Activated CD4-positive, alpha-beta T cell treated with anti-CD3 and anti-CD28 coated beads, Interleukin-2, Interleukin-6, amounts not matched to agents 100 ng/mL and 50 ng/mL, durations not matched to agents 16 hours and 8 hours (primary cell): ENCODE measurements at places on chromosomes 1 and 21.

DNA sequence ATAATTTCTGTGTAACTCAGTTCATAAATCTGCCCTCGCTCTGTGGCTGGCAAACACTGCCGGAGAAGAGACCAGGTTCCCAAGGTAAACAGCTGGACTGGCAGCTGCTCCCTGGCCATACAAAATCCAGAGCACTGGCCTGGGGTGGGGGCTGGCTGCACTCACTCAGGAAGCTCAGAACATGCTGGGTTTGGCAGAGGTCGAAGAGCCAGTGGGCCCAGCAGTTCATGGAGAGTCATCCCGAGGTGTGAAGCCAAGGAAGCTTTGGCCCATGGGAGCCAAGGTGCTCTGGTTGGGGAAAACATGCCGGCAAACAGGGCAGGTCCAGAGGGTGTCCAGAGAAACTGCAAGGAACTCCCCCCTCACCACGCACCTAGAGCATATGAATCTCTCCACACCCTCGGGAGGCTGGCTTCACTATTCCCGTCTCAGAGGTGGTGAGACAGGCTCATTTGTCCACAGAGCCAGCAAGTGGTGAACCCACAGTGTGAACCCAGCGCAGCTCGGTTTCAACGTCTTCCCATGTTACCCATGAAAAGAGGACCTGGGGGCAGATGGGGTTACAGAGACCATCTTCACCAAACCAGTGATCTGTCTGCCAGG lies 102.4 kb downstream of the DMRTB1 start:
- no peak for DNase-seq

DNA sequence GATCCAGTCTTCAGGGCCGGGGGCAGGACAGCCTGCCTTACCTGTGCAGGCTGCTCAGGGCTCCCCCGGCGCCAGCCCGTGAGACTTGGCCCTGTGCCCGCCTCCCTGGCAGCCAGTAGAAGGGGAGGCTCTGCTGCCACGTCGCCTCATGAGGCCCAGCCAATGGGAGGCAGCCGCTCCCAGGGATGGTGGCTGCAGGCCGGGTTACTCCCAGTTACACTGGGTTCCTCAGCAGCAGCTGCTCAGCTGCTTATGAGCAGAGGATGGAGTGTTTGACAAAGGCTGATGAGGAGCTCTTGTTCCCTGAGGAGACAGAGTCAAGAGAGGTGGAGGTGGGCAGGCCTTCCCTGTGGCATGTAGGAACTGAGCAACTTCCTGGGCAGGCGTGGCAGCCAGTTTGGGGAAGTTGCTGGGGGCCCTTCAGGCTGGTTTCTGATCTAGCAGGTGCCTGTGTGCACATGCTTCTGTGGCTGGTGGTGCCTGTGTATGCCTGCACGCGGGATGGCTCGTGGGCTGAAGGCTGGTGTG lies 5.5 kb downstream of the MFSD2A start:
- peak; percentile 52 for DNase-seq

DNA sequence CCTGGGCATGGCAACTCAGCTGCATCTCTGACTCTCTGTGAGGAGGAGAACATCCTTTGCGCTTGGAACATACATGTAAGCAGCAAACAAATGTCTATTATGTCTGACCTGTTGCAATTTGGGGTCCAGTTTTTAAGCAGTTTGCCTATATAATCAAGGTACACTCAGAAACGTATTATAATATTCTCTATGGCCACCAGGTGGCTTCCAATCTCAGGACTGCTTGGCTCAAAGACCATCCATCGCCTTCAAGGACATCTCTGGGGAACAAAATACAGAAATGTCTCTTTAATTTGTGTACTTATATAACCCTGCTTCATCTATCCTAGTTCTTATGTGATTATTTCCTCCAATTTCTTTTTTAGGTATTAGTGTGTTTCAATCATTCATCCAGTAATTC lies 227.2 kb downstream of the OLFM3 start:
- peak; percentile 11 for DNase-seq

- no peak for DNase-seq
Observed at GRCh38 chr1:67629370-67630075, 55.5 kb upstream of the GADD45A start.

- DNase-seq, result no peak
Observed at GRCh38 chr1:10901091-10901890, 104.8 kb upstream of the CASZ1 start.

DNA sequence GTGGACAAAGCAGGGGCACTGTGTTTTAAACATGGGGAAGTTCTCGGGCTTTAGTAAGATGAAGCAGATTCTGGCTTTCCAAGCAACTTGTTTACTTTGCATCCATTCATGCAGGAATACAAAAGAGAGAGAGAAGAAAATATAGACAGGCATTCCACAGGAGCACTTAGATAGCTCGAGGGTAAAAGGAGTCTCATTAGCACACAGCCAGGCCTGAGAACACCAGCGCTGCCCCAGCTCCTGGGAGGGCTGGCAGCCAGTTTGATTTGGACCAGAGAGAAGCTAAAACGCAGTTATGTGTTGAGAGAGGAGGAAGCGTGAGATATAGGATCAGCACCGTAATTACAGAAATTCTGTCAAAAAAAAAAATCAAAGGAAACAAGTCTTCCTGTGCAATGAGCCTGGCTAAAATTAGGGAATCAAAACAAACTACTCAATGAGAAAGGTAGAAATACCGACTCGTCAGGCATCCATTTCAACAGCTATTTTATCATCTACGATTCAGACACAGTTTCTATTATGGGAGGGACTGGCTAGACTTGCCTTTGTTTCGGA lies 68.2 kb downstream of the CLSTN1 start:
- no peak for DNase-seq

DNA sequence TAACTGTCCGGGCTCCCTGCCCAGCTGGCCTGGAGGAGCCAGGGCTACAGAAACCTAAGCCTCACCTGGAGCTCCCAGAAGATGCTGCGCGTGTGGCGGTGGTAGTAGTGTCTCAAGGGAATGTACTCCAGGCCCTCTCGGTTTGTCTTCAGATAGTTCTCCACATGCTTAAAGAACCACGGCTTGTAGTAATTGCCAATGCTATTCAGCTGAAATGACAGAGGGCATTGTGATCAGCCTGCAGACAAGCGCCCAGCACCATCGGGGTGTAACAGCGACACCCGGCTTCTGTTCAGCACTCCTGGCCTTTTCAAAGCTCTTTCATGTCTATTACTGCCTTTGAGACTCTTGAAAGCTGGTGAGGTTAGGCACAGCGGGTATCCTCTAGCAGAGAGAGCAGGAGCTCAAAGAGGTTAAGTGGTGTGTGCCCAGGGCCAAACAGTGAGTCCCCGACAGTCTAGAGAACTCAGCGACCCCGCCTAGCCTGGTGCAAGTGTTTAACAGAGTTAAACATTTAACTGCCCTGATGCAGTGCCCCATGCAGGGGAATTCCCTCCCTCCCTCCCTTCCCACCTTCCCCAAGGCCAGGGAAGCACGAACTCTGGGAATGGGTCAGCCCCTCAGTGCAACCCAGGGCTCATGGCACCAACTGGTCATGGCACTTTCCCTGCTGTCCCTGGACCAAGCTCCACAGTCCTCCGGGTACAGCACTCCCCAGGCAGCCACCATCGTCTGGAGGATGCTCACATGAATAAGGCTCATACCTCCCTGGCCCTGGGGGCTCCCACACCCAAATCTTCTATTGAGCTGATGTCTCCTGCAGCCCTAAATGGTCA lies 21.5 kb downstream of the DHCR24 start:
- DNase-seq, result no peak

- DNase-seq, result no peak
Observed at GRCh38 chr1:150187560-150187931, 37.8 kb downstream of the PLEKHO1 start.

DNA sequence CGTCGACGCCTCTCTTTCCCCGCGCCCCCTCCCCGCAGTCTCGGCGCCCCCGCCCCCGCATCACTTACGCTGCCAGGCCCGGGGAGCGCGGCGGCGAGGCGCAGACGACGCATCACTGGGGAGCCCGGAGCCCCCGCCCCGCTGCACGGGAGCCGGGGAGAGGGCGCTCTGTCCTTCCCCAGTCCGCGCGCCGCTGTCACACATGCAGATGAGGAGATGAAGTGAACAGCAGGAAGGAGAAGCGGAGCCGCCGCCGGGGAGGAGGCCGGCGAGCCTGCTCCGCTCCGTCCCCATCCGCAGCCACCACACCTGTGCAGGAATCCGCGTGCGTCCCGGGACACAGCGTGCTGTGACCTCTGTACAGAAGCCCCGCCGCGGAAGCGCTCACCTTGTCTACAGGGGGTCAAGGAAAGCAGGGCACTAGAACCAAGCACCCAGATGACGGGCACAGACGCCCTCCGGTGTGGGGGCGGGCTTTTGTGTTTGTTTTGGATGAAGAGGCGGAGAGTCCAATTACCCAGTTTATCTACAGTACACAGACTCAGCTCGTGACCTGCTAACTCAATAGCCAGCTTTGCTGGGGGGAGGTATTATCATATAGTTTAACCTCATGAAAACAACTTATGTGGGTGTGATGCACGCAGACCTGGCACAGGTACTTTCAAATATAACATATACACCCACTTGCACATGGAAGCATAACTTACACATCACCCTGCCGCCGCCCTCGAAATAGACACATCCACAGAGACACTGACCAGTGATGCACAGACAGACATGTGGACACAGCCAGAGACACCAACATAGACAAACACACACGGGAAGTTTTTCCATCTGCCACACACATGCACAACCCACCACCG lies 12.4 kb downstream of the KLHDC8A start:
- no peak for DNase-seq

DNA sequence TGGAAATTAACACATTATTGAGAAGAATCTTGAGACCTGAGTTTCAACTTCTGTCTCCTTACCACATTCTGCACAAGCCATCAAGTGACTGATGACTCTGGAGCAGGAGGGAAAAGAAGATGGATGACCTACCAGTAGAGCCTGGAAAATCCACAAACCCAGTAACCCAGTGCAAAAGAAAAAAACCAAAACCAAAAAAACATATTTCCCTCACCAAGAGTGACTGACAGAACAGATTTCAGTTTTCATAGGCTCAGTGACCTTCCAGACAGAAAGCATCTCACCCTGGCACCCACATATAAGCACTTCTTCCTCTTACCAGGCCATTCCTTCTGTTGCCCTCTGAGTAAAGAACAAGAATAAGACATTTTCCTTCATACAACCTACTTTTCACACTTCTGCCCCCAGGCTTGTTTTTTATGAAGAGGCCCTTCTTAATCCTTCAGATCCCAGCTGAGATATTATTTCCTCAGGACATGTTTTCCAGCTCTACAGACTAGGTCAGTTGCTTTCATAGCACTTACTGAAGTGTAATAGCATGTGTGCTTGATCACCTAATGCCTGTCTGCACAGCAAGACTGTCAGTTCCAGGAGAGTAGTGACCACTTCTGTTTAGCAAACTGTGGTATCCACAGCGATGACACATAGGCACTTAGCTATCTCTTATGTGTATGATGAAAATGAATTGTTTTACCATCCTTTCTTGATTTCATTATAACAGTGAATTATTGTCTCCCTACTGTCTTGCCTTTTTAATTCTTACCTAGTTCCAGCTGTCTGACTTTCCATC lies 4.0 kb downstream of the TSACC start:
- DNase-seq, result no peak

GRCh38 chr1:25173809-25174340 lies 58.4 kb downstream of the SYF2 start:
- no peak for DNase-seq

DNA sequence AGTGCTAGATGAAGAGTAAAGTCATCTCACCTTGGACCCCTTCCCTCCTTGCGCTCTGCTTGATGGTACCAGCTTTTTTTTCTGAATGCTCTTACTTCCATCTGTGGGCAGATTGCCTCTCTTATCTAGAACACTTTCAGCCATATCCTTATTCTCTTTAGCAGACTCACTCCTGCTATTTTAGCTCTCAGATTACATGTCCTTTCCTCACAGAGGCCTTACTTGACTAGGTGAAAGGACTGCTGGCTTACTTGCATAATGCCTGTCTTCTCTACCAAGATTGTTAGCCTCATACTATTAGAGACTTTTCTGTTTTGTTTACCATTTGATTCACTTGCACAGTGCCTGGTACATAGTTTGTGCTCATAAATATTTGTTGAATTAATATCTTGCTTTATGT lies 9.3 kb downstream of the IFI44 start:
- no peak for DNase-seq

DNA sequence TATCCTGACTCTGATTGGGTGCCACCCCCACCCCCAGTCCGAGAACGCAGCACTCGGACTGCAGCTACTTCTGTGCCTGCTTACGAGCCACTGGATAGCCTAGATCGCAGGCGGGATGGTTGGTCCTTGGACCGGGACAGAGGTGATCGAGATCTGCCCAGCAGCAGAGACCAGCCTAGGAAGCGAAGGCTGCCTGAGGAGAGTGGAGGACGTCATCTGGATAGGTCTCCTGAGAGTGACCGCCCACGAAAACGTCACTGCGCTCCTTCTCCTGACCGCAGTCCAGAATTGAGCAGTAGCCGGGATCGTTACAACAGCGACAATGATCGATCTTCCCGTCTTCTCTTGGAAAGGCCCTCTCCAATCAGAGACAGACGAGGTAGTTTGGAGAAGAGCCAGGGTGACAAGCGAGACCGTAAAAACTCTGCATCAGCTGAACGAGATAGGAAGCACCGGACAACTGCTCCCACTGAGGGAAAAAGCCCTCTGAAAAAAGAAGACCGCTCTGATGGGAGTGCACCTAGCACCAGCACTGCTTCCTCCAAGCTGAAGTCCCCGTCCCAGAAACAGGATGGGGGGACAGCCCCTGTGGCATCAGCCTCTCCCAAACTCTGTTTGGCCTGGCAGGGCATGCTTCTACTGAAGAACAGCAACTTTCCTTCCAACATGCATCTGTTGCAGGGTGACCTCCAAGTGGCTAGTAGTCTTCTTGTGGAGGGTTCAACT lies 2.1 kb downstream of the RBM15 start:
- no peak for DNase-seq

DNA sequence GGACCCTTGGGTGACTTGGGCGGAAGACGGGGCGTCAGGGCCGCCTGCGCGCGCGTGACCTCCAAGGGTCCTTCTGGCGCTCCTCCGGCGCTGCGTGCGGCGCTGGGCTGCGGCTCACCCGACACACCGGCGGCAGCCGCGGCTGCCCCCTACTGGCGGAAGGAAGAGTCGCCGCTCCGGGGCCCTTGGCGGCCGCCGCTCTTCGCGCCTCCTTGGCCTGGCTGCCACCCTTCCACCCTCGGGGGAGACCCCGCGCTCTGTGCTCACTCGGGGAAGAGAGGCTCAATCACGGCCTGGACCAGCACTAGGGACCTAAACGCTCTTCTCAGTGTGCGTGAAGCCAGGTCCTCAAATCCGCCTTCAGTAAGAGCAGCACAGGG lies 89.7 kb downstream of the DMRTA2 start:
- DNase-seq, result peak; percentile 81

DNA sequence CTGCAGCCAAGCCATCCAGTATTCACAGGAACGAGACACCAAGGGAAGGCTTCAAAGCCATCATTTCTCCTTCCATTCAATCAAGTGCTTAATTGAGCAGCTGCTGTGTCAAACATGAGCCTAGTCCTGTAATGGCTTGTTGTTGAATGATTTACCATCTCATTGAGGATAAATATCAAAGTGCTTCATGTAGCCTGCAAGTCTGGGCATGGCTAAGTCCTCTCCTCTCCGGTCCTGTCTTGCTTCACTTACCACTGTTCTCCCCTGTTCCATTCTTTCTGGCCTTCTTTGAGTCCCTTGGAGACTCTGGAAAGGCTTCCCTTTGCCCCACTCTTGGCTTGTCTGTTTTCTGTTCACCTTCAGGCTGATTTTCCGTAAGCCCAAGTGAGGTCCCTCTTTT lies 279.8 kb downstream of the PBX1 start:
- DNase-seq, result no peak

GRCh38 chr1:19969898-19970660 lies 9.3 kb downstream of the PLA2G2A start:
- no peak for DNase-seq
